Astrocyte of the spinal cord (primary cell): ENCODE measurements at places on chromosomes 6 and 20.
A peak's percentile ranks its signal among the peaks of the same experiment; 100 is the strongest.

DNA sequence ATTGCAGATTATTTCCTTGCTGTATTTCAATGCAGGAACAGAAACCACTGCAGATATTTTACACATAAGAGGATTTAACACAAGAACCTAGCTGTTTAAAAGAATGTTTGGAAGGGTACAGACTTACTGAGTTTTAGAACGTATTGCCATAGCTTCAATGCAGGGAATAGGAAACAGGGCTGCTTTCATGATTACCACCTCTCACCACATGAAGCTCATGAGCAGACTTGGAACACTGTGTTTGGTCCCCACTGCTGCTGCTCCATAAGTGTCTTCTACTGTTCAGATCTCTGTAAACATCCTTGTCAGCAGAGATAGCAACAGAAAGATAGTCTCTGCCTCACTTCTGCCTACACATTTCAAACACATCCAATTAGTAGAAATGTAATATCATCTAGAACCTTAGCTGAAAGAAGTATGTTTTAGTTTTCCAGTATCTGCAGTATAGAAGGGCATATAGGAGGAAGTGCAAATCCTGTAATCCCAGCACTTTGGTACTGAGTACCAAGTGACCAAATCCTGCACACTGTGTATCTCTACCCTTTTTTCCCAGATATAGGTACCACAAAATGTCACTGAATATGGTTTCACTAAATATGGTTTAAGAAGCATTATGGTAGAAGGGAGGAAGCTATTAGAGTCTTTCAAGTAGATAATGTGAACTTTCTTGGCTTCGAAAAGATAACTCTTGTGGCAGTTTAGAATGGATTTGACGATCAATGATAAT, 51.9 kb downstream of the STXBP5 start:
- DNase-seq = no peak

DNA sequence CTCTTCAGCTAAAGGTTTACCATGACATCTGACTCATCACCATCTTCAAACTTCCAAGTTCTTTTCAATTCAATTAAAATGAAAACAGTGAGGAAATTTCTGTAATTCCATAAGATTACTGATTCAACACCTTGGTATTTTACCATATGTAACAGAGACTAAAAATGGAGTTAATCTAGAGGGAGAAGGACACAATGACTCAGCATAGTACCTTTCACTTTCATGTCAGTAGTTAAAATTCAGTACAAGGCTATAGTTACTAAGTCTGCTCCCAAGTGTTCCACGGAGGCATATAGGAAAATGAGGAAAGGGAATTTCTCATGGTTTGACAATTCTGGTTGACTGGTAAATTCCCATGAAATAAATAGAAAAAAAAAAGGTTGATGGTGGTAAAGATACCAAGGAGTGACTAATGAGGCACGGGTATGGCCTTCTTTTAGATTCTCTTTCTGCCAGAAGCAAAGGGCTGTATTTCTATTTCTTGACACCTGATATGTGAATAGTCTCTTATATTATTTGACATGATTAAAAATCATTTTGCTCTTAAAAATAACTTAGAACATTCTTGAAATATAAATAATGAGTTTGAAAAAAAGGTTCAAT, 526.7 kb upstream of the ADGRB3 start:
- DNase-seq = peak; percentile 64

DNA sequence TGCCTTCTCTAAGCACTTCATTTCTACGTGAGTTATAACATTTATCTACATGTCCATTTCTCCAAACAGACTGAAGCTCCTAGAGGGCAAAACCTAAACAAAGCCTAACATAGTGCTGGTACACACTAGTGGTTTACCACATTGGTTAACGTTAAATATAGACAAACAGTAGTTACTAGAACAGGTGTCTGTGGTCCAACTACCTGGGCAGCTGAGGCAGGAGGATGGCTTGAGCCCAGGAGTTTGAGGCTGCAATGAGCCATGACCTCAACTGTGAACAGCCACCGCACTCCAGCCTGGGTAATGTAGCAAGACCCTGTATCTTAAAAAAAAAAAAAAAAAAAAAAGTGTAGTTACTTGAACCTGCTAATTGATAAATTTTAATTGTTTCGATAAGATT, 26.5 kb downstream of the PTPRK start:
- DNase-seq = no peak

DNA sequence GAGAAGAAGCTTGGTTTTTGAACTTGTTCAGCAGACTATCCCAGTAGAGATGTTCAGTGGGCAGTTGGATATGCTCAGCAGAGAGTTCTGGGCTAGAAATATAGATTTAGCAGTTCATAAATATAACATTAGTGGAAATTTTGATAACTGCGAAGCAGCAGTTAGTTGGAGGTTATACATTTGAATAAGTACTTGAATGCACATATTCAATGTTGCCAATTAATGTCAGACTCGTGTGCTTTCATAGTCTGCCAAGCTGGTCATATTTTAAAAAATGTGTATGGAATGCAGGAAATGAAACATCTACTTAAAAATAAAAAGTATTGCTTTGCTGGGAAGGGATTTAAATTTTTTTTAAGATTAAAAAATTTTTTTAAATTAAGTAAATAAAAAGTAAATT, 92.5 kb upstream of the E2F3 start:
- DNase-seq = no peak

- peak; percentile 98 for DNase-seq
Measured at GRCh38 chr6:44489910-44490604, 102.6 kb downstream of the CDC5L start.

GRCh38 chr6:7784706-7785105, 58.8 kb downstream of the BMP6 start:
- DNase-seq = no peak

DNA sequence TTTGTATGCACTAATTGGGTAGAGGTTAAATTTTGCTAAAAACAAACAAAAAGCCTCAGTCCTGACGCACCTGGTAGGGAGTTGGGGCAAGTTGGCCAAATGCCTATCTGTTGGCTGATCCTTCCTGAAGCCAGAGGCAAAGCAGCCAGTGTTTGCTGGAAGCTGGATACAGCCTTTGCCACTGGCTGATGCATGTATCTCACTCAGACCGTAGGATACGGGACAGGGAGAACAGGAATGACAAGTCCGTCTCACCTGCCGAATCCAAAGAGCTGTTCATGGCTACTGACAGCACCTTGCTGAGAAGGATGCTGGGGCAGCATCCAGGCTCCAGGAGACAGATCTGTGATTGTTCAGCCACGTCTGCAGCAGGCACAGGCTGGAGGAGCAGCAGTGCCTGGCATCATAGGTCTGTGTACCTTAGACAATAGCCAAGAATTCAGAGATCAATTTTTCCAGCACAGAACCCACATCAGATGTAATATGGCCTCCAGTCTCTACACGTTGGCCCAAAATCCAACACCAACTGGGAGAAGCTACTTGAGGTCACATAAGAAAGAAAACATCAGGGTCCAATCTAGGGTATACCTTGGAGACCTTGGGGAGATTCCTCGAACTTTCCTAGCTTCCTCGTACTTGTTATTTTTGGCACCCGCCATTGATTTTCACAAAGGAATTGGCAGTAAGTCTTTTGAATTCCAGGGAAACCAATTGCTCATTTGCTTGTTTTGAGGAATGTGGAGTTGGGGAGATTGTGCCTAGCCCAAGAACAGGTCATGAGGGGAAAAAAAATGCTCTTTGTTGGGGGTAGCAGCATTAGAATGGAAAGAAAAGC, 108.5 kb upstream of the ARMC2 start:
- DNase-seq = peak; percentile 20

DNA sequence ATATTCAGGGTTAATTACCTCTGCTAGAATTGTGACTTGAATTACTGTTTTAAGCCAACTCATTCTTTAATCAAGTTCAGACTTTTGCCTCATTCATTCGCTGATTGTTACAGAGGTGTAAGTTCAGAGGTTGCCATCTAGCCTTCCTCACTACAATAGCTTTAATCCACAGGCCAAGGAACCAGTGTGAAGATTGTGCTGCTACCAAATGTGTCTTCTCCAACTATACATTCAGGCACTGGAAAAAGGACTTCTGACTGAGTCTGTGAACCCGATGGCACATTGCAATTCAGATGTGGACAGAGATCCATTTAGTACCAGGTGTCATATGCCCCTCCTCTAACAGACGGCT, 111.2 kb upstream of the ADGRF1 start:
- no peak for DNase-seq

- DNase-seq = peak; percentile 67
Measured at GRCh38 chr6:128069188-128069587, 168.3 kb upstream of the THEMIS start.

DNA sequence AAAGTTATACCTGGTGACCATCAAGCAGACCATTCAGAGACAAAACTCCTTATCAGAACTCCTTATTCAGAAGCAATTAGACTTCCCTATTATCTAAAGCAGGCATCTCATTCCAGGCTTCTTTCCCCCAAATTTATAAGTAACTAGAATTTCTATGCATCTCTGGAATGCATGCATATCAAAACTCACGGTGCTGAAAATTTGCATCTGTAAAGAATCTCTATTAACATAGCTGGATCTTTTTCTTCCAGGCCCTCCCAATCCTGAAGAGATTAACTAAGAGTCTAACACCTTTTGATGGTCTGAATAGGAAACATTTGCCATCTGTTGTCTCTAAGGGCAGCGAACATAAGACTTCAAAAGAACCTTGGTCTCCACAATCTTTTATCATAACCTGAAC, 22.8 kb upstream of the SLC52A3 start:
- DNase-seq = no peak

- no peak for DNase-seq
Measured at GRCh38 chr6:43123461-43124314, 47.4 kb upstream of the SRF start.

GRCh38 chr6:52418606-52419005, 1.5 kb upstream of the EFHC1 start:
- DNase-seq = no peak

DNA sequence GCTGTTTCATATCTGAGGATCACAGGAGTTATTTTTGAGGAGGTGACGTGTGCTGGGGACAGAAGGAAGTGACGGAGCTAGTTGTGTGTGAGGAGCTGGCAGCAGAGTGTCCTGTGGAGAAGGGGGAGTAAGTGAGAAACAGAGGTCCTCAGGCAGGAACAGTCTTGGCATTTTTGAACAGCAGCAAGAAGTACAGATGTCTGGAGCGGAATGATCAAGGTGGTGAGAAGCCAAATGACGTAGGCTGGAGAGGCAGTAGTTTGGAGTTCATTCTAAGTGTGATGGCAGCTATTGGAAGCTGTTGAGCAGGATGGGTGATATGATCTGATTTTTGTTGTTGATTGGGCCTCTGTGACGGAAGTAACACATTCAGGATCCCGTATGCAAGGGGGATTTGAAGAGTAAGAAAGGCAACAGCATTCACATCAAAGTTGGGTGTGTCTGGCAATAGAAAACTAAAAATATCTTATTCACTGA, 52.3 kb downstream of the SOBP start:
- no peak for DNase-seq

- DNase-seq = peak; percentile 78
Measured at GRCh38 chr20:10674684-10675449, 1.1 kb upstream of the JAG1 start.

GRCh38 chr6:55895972-55896730, 20.8 kb upstream of the BMP5 start:
- no peak for DNase-seq

GRCh38 chr20:61918548-61918947, 147.1 kb downstream of the TAF4 start:
- DNase-seq = no peak

GRCh38 chr6:125764121-125764671, 14.8 kb downstream of the HEY2 start:
- DNase-seq = no peak

DNA sequence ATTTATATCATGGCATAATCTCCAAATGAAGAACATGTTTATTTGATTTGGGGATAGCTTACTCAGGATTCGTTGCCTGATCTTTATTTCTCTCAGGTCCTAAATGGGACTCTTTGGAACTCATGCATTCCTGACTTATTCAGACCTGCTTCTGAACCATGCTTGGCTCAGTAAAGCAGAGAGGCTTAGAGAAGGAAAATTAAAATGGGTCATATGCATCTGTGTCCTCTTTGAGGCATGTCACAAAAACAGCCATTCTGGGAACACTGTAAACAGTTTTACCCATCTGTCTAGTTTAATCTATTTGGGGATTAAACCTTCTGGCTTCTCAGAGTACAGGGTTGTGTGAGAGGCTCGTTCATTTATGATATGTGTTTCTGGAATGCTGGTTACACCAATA, 1017.3 kb downstream of the KIF16B start:
- DNase-seq = no peak

GRCh38 chr6:118953391-118953790, 18.4 kb upstream of the MCM9 start:
- no peak for DNase-seq

- no peak for DNase-seq
Measured at GRCh38 chr6:111866857-111867256, 6.4 kb downstream of the FYN start.

- peak; percentile 66 for DNase-seq
Measured at GRCh38 chr6:46453216-46453615, 38.0 kb downstream of the RCAN2 start.

DNA sequence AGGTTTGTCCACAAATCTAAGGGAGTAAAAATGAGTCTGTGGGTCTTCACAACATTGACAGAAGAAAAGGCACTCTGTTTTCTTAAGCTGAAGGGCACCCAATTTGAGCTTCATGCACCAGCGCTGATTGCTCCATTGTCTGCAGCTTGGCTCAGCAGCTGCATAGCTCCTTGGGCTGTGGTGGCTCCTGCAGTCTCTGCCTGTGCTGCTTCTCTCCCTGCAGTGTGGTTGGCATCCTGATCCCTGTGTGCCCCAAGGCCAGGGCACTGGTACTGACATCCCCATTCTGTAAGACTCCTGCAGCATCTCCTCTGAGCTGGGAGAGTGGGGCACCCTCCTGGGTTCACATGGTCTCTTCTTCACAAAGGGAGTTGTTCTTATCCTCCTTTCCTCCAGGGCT, 83.2 kb upstream of the B3GAT2 start:
- DNase-seq = no peak

DNA sequence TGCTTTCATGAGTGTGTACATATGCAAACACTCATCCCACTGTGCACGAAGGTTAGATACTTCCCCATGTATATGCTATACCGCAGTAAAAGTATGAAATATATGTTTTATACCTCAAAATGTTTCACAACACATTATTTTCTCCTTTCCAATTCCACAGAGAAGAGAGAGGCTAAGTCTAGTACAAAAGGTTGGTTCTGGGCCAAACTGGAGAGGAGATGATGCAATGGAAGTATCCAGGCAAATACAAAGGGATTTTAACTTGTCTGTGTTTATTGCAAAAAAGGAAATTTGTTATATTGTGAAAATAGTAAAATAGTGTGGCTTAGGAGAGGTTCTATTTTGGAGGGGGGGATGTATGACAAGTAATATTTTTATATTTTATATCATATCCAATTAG, 112.6 kb downstream of the PLCB1 start:
- DNase-seq = peak; percentile 60

DNA sequence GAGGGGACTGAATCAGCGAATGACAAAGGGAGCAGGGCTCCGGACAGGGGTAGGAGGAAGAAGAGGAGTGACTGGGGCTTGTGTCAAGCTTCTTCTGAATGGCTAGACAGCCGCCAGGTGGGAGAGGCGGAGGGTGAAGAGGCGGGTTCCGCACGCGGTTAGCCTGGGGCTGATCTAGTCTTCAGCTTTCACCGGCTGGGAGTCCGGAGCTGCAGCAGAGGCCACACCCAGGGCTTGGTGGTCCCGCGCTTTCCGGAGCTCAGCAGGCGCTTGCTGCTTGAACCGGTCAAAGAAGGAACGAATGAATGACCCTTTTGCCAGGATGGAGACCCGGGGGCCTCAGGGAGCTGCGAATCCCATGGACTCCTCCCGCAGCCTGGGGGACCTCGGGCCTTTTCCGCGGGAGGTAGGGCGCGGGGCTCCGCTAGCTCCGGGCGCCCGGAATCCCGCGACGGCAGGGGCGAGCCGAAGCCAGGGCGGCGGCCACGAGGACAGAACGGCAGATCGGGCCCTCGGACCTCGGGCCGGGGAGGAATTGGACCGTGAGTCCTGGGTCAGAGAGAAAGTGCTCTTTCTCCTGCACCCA, at the start of gene C6orf141:
Gene C6orf141, plus strand, starts transcription at position 177 of the 586 bp plus-strand sequence. Its CDS starts 125 bp downstream, at position 302.
- no peak for DNase-seq
